Calu3 (cell line): ENCODE measurements at places on chromosomes 3 and 15. TPM values are rescaled to one million over a fixed set of nuclear protein-coding genes. Genes with fewer than 3 reads are reported as not detected.

The ITGA11 gene
- total RNA-seq: not detected in 2 replicates

- H3K36me3 ChIP-seq: no peaks in the 10 kb centered on the region
- no peak for DNase-seq
- H3K4me1 ChIP-seq: no peaks in the 10 kb centered on the region
- no peak overlapping the region for H3K4me3 ChIP-seq
- no peak overlapping the region for H3K27ac ChIP-seq
- H3K27me3 ChIP-seq: no peaks in the 10 kb centered on the region
Observed at GRCh38 chr3:29827756-29828155, 546.9 kb downstream of the RBMS3 start.

- H3K36me3 ChIP-seq: no peaks in the 10 kb centered on the region
- H3K4me3 ChIP-seq: no peak overlapping the region
Observed at GRCh38 chr3:123892195-123892594, 8.1 kb upstream of the MYLK start.

DNA sequence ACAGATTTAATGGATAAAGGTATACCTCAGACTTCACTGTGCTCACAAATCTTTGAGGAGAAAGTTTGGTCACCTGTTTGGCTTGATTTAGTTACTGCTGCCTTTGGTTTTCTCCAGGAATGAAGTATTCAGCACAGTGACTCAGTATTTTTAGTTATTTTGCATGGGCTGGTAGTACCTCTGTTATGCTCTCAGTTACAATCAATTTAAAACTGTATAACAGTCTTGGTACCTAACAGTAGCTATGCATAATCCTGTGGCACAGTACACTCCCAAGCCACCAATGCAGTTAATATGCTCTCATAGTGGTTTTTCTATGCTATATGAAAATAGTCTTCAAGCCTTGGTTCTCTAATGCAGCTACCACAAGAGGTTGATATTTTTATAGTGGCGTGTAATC lies 11.9 kb upstream of the EIF3J start:
- H3K4me3 ChIP-seq: no peak overlapping the region
- peaks cover 5% of the 10 kb centered on the region for H3K36me3 ChIP-seq
- H3K27me3 ChIP-seq: no peaks in the 10 kb centered on the region
- no peak overlapping the region for H3K27ac ChIP-seq
- H3K4me1 ChIP-seq: peaks cover 5% of the 10 kb centered on the region
- no peak for DNase-seq

DNA sequence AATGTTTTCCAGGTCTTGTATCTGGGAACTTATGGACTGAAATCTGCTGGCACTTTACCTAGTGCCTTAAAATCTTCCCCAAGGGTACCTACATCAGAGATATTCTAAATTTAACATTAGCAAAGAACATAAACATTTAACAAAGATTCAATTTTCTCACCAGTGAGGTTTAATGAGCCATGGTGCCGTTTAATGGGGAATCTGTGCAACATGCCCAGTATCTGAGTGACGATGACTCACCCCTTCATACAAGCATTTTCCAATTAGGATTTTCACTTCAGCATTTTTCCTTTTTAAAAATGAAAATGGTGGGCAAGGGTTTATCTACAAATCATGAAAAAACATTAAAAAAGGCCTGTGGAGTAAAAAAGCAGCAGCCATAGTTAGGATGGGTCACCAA lies 189.4 kb downstream of the SLC9A9 start:
- H3K4me1 ChIP-seq: no peaks in the 10 kb centered on the region
- no peaks in the 10 kb centered on the region for H3K36me3 ChIP-seq
- H3K27me3 ChIP-seq: peaks cover 14% of the 10 kb centered on the region
- no peak overlapping the region for H3K4me3 ChIP-seq

DNA sequence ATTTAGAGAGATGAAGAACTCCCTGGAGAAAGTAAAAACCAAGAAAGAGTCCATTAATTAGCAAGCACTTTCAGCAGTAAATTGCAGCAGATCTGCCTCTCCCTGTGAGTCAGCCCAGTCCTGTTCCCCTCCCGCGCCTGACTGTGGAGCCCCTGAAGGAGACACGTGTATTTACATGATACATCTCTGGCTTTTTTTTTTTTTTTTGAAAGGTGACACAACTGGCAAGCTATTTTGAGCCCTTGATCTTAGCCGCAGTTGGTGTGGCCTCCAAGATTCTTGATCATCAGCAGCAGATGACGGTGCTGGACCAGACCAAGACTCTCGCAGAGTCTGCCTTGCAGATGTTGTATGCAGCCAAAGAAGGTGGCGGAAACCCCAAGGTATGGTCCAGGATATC lies 271.8 kb upstream of the TPM1 start:
- H3K4me1 ChIP-seq: no peaks in the 10 kb centered on the region
- H3K27ac ChIP-seq: no peak overlapping the region
- no peaks in the 10 kb centered on the region for H3K27me3 ChIP-seq
- no peak for DNase-seq
- H3K4me3 ChIP-seq: no peak overlapping the region
